Anterior cingulate cortex (tissue), 58 donors: ENCODE measurements at places on chromosomes 3 and 15.

DNA sequence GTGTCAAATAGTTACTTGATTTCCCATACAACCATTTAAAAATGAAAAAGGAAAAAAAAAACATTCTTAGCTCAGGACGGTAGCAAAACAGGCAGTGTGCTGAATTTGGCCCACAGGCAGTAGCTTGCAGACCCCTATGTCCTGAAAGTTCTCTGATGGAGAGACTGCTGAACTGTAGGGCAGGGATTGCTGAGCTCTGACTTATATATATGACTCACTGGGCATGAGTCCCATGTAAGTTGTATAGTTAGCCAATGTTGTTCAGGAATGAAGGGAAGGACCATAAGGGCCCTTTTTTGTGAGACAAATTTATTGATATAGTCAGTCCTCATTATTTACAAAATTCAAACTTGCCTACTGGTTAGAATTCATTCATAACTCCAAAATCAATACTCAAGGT, 36.9 kb upstream of the FRMD4B start:
- DNase-seq: no peak

GRCh38 chr3:42698216-42698910, 4.2 kb downstream of the HHATL start:
- no peak for DNase-seq

DNA sequence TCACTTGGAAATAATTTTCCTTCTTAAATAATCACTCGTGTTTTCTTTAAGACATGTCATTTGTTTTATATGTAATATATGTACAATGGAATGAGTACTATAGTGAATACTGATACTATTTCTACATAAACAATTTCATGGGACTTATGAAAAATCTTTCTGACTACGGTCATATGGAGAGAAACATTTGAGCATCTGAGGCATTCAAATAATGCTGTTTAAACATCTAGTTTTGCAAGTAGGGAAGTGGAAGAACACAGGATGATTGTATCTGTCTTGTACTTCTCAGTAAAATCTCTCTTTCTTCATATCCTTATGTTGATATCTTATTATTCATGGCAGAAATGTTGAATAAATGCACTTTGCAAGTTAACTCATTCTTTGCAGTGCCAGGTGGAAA, 599.5 kb upstream of the KCNMB2 start:
- DNase-seq: no peak

DNA sequence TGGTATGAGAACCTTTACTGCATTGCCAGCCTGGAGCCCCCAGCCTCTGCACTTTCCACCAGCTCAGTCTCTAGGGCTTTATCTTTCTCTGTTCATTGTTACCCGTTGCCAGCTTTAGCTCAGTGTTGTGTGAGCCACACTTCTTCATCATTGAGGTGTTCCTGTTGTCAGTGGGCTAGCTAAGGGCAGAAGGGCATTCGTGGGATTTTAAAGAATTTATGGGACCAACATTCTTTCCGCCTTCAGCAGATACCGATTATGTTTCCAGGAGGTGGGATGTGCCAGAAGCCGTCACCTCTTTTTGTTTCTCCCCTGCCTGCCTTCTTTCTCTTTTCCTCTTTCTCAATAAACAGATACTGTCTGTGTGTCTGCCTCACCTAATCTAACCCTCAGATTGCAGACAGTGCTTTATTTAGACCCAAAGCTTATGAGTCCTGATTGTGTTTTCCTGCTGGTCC, 64.5 kb downstream of the PGPEP1L start:
- no peak for DNase-seq

DNA sequence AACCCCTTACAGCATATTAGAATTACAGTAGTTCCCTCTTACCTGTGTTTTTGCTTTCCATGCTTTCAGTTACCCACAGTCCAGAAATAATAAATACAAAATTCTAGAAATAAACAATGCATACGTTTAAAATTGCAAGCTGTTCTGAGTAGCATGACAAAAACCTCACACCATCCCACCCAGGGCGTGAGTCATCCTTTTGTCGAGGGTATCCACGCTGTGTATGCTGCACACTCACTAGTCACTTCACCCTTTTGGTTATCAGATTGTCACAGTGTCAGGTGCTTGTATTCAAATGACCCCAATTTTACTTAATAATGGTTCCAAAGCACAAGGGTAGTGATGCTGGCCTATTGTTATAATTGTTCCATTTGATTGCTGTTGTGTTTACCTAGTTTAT, 72.5 kb upstream of the P3H2 start:
- no peak for DNase-seq

GRCh38 chr3:24199300-24199699, 254.2 kb downstream of the NR1D2 start:
- DNase-seq: no peak

DNA sequence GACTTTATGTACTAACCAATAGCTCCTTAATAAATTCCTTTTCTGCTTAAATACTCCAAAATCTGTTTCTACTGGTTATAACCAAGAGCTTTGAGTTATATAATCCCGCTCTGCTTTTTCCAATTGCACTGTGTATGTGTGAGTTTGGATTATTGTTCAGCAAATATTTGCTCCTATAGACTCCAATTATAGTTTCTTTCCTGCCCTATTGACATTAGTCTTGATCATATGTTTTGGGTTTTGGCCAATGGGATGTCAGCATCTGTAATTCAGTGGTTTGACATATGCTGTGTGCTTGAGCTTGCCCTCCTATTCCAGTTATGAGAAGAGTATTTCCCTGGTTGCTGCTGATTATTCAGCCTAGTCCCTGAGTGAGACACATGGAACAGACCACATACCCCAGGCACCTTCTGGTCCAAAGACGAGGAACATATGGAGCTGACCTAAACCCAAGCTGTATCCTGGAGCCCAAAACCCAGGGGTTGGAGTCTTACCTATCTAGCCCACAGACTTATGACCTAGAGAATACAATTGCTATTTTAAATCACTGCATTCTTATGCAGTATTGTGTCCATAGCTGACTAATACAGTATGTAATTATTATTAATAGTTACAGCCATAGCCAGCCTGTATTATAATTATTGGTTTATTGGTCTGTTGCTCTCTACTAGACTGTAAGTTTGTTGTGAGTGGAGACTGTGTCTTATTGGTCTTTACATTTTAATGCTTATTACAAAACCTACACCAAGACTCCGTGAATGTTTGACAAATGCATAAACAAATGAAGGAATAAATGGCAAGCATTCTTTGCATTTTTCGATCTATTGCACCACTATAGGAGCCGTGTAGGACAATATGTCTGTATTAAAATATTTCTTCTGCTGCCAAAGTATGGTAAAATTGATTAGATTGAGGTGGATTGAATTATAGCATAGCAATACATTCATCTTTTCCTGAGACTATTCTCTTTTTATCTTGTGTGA, 11.7 kb upstream of the ZNF280D start:
- no peak for DNase-seq

DNA sequence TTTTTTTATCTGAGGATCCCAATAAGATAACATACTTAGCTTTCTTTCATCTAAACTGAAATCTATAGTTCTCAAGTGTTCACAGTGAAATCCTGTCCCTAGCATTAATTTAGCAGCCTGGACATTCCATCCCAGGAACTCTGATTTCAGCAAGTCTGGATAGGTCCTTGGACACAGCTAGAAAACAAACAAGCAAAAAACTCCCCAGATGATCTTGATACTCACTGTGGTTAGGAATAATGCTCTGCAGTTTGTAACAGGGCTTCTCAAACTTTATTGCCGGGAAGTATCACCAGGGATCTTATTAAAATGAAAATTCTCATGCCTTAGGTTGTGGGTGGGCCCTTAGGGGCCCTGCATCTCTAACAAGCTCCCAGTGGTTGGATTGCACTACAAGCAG, 24.3 kb downstream of the THBS1 start:
- no peak for DNase-seq

DNA sequence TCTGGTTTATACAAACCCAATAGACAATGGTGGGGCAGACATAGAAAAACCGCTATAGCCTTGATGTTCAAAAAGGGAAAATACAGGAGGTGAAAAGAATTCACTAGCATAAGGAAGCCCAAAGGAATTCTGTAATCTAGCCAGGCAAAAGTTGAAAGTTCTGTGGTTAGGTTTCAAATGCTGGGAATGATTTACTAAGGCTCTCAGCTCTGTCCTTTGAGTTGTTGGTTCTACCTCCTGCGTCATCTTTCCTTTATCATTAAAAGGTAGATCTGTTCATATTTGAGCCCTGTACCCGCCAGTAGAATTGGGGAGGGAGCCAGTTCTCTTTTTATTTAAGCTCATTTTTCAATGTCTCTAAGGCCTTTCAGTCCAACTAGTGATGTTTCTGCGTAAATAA, 866.5 kb downstream of the IGSF11 start:
- no peak for DNase-seq

DNA sequence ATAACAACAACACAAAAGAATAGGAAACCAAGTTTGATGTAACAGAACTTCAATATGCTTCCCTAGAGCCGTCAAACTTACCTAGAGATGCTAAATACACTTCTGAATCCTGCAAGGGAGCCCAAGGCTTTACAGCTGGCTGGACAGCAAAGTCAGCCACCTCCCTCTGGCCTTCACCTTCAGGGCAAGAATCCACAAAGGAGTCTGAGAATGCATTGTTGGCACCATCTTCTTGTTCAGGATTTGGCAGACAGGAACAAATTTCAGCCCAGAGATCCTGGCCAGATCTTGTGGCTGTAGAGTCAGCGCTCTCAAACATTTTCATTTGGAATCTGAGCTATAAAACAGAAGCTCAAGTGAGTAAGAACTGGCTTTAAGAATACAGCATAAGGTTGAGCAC, 2.2 kb downstream of the CCDC32 start:
- no peak for DNase-seq

GRCh38 chr15:73851689-73852088, 21.7 kb upstream of the TBC1D21 start:
- DNase-seq: no peak

DNA sequence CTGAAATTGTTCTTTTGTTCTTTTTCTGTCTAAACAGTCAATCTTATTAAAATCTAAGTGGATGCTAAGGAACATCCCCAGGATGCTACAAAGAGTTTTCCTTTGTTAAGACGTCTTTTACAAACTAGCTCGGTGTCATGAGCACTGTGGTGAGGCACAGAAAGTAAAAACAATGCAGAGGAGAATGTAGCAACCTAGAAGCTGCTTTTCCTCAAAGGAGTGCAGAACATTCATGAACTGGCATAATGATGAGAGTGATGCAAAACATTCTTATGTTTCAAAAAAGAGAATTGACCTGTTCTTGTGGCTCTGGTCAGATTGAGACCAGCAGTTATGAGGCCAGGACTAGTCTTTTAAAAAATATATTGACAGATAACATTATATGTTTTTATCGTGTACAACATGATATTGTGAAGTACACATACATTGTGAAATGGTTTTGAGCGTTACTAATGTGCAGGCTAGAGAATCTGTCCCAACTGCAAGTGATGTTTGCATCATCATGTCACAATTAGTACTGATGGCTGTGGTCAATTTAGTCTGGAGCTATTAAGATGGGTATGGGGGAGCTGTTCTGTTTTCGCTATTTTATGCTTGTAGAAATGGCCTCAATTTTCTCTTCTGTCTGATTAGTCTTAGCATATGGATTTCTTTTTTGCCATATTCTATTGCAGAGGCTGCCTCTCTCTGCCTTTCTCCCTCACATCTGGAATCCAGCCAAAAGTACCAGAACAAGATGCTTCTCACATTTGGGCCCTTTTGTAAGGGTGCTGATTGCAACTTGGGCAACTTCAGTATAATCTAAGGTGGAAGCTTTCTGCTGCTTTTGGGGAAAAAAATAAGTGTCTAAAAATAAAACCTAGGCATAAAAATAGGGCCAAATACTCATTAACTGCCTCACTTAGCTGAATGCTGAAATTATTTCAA, 50.2 kb downstream of the HHLA2 start:
- no peak for DNase-seq

- no peak for DNase-seq
Measured at GRCh38 chr3:178271740-178272387, 264.4 kb upstream of the KCNMB2 start.

- DNase-seq: no peak
Measured at GRCh38 chr3:44130249-44130648, 111.4 kb upstream of the TOPAZ1 start.
